ENCODE measurements at places on chromosomes 4 and X.
A peak's percentile ranks its signal among the peaks of the same experiment; 100 is the strongest.

DNA sequence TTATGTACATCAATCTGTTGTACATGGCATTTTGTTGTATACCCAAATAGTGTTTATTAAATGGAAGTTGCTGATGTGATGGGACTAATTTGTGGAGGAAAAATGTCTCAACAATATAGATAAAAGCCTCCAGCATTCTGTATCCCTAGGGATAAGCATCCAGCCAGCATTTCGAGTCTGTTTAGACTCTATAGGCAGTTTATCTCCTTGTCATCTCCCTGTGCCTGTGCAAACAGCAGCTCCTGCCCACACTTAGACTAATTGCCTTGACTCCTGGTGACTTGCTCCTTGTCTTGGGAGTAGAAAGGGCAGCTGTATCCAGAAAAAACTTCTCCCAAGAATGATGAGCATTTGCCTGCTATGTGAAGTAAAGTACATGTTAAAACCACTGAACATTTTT is 83.8 kb downstream of the DOCK11 start:
- no peak for DNase-seq

GRCh38 chr4:1277667-1278665 is 11.7 kb upstream of the MAEA start:
- no peak for DNase-seq

- no peak for DNase-seq
These were observed 55.5 kb downstream of the WFS1 start for GRCh38 chr4:6324999-6325787.

DNA sequence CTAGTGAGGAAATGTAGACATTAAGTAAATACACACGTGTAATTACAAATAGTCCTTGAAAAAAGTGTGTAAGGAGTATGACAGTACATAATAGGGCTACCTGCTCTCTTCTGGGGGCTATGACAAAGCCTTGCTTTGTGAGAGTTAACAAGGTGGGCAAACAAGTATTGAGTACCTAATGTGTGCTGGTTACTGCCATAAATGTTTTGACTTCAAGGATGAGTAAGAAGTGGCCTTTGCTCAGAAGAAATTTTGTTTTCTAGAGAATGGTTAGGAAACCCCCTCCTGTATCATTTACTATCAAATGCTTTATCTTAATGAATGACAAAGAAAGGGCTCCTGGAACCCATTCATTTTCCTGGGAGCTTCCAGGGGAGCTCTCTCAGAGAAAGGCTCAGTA is 167.0 kb upstream of the CASK start:
- DNase-seq: no peak

GRCh38 chr4:126051689-126052424 is 737.1 kb downstream of the FAT4 start:
- DNase-seq: no peak

DNA sequence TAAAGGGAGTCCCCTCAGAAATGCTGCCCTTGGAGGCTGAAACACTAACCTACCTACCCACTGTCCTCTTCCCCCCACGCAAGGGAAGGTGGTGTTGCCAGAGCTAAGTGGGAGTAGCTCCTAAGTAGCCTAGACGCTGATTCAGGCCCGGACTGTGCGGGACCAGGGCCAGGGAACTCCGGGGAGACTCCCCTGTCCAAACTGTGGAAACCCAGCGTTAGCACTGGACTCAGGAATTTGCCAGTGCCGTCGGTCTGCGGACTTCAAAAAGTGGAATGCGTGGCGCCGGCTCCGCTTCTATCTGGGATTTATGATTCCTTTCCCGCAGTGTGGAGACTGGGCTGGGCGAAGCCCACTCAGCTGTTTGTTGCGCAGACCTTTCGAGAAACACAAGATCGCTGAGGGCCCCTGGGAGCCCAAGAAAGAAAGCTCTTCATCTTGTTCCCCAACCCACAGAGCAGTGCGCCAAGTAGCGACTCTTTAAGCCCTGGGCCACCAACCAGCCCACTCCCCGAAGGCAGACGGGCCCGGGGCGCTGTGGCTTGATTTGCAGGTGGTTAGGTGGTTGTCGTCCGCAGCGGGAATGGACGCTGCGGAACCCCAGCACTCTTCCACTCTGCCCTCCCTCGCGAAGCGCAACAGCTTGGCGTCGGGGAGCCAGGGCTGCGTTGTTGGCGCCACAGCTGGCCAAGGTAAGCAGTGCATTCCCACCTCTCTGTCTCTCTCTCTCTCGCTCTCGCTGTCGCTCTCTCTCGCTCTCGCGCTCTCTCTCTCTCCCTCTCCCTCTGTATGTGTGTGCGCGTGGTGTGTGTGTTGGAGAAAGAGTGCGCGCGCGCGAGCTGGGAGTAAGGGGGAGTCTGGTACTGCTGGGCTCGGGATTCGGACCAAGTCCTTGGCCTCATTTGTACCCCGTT is 2.0 kb downstream of the TMEM255A start:
- DNase-seq: peak; percentile 46

DNA sequence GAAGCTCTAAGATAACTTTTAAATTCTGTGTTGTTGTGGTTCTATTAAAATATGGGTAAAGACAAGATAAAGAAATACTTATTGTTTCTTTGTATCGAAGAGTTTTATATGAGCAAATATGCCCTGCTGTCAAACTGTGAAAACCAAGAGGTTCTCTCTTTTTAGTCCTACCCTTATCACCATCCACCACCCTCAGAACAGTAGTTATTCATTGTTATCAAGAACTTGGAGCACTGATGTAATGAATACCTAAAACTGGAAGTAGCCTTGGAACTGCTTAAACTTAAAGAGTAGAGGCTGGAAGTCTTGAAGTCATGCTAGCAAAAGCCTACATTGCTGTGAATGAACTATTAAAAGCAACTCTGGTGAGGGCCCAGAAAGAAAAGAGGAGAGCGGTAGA is 9.2 kb downstream of the PIR start:
- DNase-seq: no peak

GRCh38 chrX:41734530-41734929 is 10.5 kb downstream of the GPR82 start:
- DNase-seq: no peak

- DNase-seq: no peak
These were observed 102.5 kb upstream of the CASK start for GRCh38 chrX:42025861-42026260.

- DNase-seq: no peak
These were observed 62.6 kb upstream of the KLF3 start for GRCh38 chr4:38601244-38601915.

GRCh38 chrX:250965-251364 is 30.2 kb upstream of the PLCXD1 start:
- DNase-seq: no peak

DNA sequence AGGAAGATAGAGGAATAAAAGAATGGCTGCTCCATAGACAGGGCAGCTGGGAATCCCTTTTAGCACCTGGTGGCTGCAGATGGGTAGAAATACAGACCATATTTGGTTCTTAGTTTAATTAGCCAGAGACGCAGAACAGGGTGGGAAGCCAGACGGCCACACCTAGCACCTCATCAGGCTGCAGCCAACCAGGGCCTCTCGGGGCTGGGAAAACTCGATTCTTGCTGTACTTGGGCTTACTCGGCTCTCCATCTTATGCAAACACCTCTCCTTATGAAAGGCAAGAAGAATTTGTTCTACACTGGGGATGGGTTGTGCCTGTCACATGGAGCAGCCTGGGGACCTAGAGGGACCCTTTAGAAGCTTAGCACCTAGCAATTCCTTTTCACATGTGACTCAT is 19.7 kb downstream of the IRAK1 start:
- DNase-seq: no peak

- no peak for DNase-seq
These were observed 2.6 kb downstream of the ARHGAP24 start for GRCh38 chr4:85477534-85477933.

- no peak for DNase-seq
These were observed 30.8 kb upstream of the ANXA3 start for GRCh38 chr4:78520808-78521226.

- no peak for DNase-seq
These were observed 95.4 kb upstream of the GPR50 start for GRCh38 chrX:151081016-151081415.

GRCh38 chr4:6938237-6938636 is 28.6 kb downstream of the TBC1D14 start:
- no peak for DNase-seq

All from stimulated activated CD8-positive, alpha-beta memory T cell treated with anti-CD3 and anti-CD28 coated beads, Interleukin-7, amount 100 ng/mL, for 4 hours (primary cell).